CD4-positive, alpha-beta T cell treated with Interleukin-21 for 1 hour (primary cell): ENCODE measurements at places on chromosomes 5 and 9.

- DNase-seq: no peak
These were observed 111.5 kb downstream of the SAXO1 start for GRCh38 chr9:18921366-18922075.

- DNase-seq: no peak
These were observed 92.1 kb downstream of the PBX3 start for GRCh38 chr9:125839317-125839716.

GRCh38 chr5:72244862-72245371, 75.1 kb downstream of the MRPS27 start:
- DNase-seq: no peak

- DNase-seq: peak; percentile 14
These were observed 32.5 kb downstream of the FAM240B start for GRCh38 chr9:38687389-38687842.

DNA sequence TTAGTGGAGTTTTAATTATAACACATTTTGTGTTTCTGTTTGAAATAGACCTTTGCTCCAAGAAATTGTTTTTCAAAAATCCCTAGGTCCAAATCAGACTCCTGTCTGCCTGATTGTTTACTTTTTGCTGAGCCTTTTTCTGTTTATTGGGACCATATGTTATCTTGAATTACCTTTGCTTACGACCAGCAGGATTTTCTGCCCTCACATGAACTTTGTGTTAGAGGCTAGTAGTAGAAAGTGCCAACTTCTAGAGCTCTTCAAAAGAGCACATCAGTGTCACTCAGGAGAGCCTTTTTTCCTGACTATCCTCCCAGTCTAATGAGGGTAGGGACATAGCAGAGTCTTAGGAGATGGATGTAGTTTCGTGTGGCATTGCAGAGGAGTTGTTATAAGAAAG, 10.2 kb downstream of the RECK start:
- no peak for DNase-seq

DNA sequence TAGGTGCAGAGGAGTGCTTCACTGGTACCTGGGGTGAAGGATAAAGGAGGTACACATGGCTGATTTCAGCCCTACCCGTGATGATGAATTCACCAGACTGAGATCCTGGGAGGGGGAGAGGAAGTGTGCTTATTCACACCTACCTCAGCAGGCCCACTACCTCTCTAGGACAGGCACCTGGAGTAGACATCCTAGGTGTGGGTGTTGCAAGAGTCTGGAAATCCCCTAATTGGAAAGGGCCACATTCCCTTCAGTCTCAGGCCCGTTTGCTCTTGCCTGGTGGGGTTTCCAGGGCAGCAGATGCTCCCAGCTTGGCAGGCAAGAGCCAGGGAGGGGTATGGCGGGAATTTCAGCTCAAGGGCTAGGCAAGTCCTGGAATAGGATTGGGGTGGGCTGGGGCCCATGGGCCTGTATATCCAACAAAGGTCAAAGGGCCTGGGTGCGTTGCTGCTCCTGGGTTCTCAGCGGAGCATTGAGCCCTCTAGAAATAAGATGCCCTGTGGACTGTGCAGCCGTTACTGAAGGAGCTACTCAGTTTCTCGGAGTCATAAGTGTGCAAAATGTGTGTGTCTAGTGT, 5.8 kb upstream of the CCL21 start:
- no peak for DNase-seq

DNA sequence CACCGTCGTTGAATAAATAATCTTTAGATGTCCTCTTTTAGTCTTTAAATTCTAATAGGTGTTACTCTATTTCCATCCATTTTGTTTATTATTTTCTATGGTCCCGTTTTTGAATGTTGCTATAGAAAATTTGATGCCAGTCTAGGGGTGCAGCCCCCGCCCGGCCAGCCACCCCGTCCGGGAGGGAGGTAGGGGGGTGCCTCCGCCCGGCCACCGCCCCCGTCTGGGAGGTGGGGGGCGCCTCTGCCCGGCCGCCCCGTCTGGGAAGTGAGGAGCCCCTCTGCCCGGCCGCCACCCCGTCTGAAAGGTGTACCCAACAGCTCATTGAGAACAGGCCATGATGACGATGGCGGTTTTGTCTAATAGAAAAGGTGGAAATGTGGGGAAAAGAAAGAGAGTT, 2372.2 kb upstream of the WWC1 start:
- DNase-seq: no peak

DNA sequence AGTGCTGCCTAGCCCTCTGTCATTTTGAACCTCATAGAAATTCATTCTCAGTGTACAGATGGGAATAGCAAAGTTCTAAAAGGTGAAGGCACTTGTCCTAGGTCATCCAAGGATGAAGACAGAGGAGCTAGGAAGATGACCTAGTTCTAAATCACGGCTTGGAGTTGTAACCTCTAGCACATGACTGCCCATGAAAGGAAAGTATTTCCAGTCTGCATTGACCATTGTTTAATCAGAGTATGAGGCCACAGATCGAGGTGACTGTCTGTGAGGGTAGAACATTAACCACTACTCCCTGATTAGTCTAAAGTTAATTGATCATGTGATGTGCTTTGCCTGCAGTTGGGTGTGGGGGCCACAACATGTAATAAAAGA, 674 bp upstream of the TNFSF15 start:
- DNase-seq: no peak

DNA sequence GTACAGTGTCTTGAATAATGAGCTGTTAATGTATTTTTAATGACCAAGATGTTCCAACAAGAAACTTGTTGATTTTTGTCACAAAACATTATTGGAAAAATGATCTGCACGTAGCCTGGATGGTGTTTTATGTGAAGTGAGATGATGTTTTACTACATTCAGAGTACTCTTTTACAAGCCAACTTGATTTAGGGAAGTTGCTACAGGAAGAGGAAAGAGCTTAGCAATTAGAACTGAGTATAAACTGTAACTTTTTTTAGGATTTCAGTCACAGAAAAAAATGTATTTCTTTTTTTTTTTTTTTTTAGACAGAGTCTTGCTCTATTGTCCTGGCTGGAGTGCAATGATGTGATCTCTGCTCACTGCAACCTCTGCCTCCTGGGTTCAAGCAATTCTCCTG, 113.6 kb upstream of the ADRA1B start:
- DNase-seq: no peak

DNA sequence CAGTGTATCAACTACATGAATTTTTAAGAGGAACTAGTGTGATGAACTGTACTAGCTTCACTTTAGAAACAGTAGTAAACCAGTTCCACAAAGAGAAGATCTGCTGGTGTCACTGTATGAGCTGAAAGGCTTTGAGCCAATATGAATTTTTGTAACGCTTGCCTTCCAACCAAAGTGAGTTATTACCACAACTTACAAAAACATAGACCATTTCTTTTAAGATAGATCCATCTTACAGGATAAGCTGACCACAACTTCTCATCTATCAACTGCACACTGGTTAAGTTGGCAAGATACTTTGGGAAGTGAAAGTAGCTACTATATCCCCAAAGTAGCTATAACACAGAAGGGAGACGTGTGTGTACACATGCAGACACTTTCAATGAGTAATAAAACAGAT, 849.6 kb upstream of the DMAC1 start:
- no peak for DNase-seq

DNA sequence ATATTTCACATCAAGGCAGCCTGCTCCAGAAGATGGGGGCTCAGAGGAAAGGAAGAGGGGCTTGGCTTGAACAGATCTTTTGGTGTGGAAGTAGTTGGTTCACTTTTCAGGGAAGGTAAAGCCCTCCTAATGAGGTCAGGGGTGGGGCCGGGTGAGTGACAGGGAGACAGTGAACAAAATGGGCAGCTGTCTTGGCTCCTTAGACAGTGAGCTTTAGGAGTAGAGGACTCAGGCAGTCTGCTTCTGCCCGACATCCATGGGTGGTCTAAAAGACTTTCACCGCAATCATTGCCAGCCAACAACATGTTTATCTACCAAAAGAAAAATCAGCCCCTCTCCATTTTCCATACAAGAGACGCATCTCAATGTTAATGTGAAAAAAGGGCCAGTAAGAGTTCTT, 241.0 kb downstream of the EBF1 start:
- DNase-seq: no peak

- no peak for DNase-seq
These were observed 118.6 kb downstream of the ZSWIM6 start for GRCh38 chr5:61450493-61451279.

DNA sequence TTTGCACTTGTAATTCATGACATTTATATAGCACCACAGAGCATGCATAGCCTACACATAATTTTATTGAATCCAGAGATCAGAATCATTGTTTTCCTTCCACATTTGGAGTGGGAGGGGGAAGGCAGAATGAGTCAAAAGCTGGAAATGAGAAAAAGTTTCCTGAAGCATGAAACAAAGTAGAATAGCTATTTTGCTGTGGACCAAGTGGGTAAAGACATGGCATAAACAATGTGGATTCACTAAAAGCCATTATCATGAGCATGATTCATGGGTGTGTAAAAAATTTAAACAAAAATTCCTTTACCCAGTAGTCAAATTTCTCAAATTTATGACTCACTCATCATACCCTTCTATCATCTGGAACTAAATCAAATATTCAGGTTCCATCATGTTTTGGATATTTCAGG, 97.9 kb downstream of the YIPF5 start:
- no peak for DNase-seq

DNA sequence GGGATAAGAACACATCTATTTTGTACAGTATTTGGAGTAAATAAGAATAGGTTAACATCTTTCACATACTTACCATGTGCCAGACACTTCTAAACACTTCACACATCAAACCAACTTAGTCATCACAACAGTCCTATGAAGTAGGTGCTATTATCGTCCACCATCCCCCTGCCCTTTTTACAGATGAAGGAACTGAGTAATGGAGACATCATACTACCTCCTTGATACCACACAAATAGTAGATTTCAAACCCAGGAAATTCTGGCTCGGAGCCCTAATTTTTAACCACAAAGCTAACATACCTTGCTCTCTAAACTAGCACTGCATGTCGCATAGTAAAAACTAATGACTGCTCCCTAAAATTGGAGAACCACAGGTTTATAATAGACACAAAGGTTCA, 4.2 kb upstream of the ZNF366 start:
- DNase-seq: no peak

DNA sequence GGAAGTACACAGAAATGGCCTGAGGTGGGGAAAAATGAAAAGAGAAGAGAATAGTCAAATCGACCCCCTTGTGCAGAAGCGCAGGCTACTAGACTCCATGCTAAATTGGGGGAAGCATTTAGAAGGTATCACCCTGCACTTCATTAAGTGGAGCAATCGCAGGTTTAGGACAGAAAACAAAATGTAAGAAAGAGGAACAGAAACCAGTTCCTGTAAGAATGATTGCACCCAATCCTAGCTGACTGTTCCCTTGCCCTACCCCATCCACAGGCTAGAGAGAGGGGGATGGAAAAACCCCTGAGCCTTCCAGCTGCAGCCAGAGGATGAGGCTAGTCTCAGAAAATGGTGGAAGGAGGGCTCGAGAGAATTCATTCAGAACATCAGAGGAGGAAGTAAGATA, 23.9 kb upstream of the PPP1R2B start:
- no peak for DNase-seq

DNA sequence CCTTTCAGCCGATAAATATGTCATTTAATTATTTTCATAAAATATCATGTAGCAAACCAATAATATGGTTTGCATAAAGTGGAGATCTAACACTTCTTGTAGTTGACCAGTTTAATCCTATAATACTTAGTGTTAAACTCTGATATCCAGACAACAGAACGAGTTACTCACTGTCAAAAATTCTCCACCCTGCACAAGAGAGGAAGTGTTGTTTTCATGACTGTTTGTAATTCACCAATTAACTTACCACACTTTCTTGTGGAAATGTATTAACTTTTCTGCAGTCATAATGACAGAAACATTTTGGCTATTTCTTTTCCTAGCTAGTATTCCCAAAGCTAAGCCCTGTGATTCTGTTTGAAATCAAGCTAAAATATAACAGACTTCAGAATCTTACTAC, 555.3 kb upstream of the FTMT start:
- no peak for DNase-seq

GRCh38 chr5:114678778-114679177, 316.9 kb downstream of the KCNN2 start:
- no peak for DNase-seq

DNA sequence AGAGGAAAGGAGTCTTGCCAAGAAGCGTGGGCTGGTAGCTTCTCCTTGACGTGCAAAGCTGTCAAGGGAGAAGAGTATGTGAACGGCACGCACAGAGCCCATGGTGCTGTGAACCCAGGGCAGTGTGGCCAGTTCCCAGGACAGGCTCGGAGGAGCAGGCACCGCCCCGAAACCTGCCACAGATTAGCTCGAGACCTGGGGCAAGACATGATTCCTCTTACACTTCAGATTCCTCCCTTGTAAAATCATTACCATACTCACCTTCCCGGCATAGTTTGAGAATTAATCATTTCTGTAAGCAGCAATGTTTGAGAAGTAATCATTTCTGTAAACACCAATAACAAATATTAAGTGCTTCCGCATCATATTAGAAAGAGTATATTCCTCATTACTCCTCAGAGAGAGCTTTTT, 19.9 kb downstream of the GOLM1 start:
- DNase-seq: no peak

- no peak for DNase-seq
These were observed 7.0 kb downstream of the NOXA1 start for GRCh38 chr9:137429974-137430722.

DNA sequence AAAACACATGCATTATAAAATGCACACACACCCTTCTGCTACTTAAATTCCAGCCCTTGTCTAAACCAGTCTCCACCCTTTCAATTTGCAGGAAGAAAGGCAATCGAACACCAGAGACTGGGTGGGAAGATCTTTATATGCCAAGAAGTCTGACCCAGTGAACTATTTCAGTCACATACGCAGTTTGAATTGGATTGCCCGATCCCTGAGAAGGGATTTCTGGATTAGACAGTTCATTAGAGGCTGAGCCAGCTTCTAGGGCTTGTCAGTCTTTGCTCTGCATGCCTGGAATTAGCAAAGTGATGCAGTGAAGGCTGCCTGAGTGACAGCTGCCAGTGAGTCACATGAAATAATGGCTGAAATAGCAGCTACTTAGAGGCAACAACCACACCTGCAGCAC, 159.9 kb downstream of the PPP2R2B start:
- DNase-seq: no peak

GRCh38 chr5:124642151-124642550, 104.3 kb downstream of the ZNF608 start:
- DNase-seq: no peak

DNA sequence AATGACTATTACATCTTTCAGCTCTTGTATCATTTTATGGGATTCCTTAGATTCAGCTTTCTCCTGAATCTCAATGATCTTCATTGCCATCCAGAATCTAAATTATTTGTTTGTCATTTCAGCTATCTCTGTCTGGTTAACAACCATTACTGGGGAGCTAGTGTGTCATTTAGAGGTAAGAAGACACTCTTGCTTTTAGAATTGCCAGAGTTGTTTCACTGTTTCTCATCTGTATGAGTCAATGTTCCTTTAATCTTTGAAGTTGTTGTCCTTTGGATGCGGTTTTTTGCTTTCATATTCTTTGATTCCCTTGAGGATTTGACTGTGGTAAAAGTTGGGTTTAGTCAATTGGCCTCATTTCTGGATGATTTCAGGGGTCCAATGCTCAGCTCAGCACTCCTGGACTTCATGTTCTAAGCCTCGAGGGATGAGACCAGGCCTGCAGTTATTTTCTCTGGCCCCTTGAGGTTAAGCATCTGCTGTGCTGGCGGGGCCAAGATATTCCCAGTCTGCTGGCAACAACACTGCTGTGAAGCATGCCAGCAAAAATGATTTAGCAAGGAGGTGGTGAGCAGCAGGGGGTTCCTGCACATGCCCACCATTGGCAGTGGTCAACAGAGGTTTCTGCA, 102.4 kb upstream of the PCSK5 start:
- no peak for DNase-seq

GRCh38 chr9:3385871-3386270, 139.9 kb downstream of the RFX3 start:
- no peak for DNase-seq

- peak; percentile 28 for DNase-seq
These were observed 7.0 kb downstream of the IGFBPL1 start for GRCh38 chr9:38417003-38417945.
